Endothelial cell of umbilical vein (primary cell): ENCODE measurements at places on chromosomes 2 and 18.

DNA sequence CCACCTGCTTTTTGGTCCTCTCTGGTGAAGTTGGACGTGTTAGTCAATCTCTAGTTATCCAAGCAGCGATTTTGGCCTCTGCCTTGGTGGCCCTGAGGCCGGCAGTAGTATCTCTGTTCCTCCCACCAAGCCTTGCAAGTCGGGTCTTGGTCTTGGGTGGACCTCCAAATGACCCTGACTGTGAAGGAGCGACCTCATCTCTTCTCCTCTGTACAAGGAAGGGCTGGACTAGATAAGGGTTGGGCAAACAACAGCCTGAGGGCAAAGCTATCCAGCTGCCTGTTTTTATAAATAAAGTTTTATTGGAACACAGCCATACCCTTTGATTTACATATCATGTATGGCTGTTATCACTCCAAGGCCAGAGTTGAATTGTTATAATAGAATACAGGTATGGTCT, 74.6 kb upstream of the FOSL2 start:
- DNase-seq, result no peak

GRCh38 chr2:197215748-197216360, 94.7 kb downstream of the ANKRD44 start:
- DNase-seq, result peak; percentile 8

- DNase-seq, result no peak
Observed at GRCh38 chr18:42310956-42311355, 355.9 kb downstream of the PIK3C3 start.

DNA sequence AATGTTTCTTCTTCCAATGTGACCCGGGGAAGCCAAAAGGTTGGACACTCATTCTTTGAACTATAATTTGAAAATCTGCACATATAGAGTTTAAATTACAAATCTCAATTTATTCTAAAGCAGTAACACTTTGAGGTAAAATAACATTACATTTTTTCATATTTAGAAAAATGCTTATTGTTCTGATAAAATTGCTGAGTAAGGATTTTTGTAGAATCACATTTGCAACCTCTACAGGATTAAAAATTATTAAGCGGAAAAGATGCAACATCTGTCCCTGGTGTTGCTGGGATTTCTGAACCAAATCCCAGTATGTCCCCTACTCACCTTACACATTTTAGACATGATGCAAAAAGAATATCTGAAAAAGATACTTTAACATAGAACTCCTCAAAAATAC, 10.1 kb downstream of the ZNF519 start:
- DNase-seq, result no peak

GRCh38 chr2:114400890-114401289, 41.6 kb upstream of the DPP10 start:
- no peak for DNase-seq

GRCh38 chr18:57523171-57523956, 63.1 kb downstream of the FECH start:
- no peak for DNase-seq

- DNase-seq, result no peak
Observed at GRCh38 chr2:226611944-226612318, 187.7 kb downstream of the IRS1 start.

DNA sequence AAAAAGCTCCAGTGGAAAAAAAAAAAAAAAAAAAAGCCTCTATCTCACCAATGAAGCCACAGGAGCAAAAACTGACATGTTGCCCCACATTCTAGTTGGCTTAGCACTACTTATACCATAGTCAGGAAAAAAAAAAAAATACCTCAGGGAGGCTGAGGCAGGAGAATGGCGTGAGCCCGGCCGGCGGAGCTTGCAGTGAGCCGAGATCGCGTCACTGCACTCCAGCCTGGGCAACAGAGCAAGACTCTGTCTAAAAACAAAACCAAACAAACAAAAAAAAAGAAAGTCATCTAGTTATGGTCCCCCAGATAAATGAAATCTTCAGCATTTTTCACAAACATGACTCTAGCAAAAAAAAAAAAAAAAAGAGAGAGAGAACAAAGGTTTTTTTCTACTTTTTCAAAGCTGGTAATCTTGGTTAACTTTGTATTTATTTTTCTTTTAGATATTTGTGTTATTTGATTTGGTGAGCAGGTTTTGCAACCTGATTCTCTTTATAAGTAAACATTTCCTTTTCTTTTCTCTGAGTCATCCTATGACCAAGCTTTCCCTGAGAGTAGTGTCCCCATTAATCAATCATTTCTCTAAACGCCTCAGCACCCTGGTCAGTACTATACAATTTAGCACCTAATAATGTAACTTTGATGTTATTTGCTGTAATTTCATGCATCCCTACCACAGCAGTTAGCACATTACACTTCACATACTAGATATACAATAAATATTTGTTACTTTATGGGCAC, 273.7 kb upstream of the PIK3C3 start:
- DNase-seq, result peak; percentile 45

- no peak for DNase-seq
Observed at GRCh38 chr18:9655232-9655767, 40.9 kb upstream of the PPP4R1 start.

GRCh38 chr2:58594175-58594574, 353.1 kb upstream of the FANCL start:
- DNase-seq, result no peak

DNA sequence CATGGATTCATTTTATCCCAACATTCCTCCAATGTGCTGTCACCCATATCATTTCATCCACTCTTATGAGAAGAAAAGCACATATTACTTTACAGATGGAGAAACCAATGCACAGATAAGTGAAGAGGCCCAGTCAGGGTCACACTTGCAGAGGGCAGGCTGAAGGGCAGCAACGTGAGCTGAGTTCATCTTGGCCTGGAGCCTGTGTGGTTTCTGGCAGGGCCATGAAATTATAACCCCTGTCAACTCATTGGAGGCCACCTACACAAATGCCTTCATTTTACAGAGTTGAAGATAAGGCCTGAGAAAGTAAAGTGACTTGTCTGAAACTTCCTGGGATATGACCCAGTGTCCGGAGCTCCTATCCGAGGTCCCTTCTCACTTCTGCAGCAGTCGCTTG, 88.4 kb upstream of the NRP2 start:
- DNase-seq, result no peak

- DNase-seq, result no peak
Observed at GRCh38 chr2:100068395-100068794, 74.0 kb downstream of the AFF3 start.

DNA sequence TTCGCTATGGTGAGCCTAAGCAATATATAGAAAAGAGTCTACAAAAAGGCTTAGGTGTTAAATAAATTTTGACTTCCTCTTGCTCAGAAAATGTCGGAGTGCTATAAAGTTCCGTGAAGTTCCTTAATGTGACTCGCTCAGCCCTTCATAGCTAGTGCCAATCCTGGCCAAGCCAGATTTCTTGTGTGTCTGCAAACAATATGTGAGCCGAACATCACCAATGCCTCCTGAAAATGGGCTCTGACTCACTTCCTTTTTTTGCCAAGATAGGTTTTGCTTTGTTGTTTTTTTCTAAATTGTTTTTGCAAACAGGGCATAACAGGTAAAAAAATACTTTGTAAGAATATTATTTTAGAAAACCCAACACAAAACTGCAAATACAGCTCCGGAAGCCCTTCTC, 26.1 kb downstream of the CDC42EP3 start:
- peak; percentile 76 for DNase-seq

DNA sequence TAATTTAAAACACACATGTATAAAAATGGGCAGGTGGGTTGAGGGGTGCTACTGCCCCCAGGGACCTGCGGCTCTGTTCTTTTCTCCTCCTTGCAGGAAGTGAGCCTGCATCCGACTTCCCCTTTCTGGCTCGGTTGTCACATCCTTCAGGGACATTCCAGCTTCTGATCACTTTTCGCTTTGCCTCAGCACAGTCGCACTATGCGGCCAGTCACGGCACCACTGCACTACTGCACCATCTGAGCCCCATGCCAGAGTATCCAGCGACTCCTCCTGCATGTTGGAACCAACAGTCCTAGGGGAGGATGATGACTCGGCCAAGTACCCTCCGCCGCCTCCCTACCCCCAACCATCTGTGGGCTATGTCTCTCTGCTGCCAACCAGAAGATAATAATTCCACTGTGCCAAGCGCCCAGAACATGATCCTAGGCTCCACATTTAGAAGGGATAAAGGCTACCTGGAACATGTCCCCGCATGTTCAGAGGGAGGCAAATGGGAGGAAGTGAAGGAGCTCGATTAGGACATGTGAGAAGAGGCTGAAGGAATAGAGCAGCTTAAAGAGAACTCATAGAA, 17.6 kb downstream of the CDC42EP3 start:
- DNase-seq, result no peak

DNA sequence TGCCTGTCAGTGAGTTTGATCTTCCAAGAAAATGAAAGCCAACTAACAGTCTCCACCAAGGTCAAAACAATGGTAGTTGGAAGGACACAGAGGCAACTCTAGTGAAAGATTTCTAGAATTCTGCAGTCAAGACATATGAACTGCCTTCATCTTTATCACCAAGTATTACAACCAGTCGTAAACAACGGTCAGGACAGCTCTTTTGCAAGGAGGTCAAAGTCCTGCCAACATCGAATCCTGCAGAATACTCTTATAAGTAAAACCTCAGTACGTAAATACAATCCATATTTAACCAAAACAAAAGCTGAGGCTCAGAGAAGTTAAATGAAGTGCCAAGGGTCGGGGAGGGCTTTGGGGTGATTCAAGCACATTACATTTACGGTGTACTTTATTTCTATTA, 3.1 kb downstream of the FEZ2 start:
- no peak for DNase-seq

- no peak for DNase-seq
Observed at GRCh38 chr18:56468396-56468795, 170.0 kb downstream of the TXNL1 start.

DNA sequence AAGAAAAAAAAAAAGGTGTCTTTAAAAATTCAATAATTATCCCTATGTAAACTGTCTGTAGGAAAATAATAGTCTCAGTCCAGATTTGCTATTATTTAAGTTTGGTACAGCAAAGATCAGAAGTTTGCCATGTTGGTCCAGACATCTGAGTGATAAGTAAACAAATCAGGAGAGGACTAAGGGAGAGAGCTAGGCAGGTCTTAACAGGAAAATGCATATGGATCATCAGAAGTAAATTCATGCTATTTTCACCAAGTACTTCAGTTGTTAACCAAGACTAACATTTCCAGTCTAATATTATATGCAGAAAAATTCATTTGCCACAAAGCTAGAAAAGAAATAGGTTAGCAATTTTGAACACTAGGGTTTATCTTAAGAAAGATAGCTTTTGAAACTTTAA, 95.0 kb upstream of the STK17B start:
- DNase-seq, result no peak

GRCh38 chr18:808086-808485, 4.0 kb downstream of the YES1 start:
- DNase-seq, result peak; percentile 56

DNA sequence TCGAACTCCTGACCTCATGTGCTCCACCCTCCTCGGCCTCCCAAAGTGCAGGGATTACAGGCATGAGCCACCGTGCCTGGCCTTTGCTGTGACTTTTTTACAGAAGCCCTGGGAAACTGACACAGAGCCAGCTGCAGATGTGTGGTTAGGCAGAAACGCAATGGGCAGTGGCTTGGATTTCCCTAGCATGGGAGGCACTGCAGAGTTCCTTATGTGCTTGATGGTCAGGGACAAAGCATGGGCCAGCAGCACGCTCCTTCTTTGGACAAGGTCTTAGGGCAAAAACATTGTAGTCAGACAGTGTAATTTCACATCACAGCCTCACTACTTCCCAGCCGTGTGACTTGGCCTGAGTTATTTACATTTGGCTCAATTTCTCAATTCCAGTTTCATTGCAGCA, 153.9 kb downstream of the RNF144A start:
- no peak for DNase-seq

- peak; percentile 78 for DNase-seq
Observed at GRCh38 chr2:210072922-210073509, 70.6 kb downstream of the RPE start.
